Coronary artery (tissue), 2 donors: ENCODE measurements at places on chromosomes 5 and 9.
A peak's percentile ranks its signal among the peaks of the same experiment; 100 is the strongest.

DNA sequence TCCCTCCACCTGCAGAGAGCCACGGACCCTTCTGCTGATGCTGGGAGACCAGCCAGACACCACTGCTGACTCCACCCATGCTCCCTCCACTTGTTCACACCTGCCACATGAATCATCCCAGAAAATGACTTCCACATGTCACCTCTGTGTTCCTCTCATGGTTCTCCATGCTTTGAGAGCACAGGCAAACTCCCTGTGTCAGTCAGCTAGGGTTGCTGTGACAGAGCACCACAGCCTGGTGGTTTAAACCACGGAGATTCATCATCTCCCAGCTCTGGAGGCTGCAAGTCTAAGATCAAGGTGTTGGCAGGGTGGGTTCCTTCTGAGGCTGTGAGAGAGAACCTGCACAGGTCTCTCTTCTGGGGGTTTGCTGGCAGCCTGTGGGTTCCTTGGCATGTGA is 381.4 kb downstream of the GADD45G start:
- DNase-seq: no peak

GRCh38 chr9:120524863-120525262 is 55.1 kb downstream of the CDK5RAP2 start:
- DNase-seq: no peak

- no peak for DNase-seq
Observed at GRCh38 chr9:92718086-92719001, 46.3 kb downstream of the BICD2 start.

- DNase-seq: no peak
Observed at GRCh38 chr9:108077556-108077955, 588.0 kb upstream of the KLF4 start.

- peak; percentile 76 for DNase-seq
Observed at GRCh38 chr5:179731791-179732411, 721 bp upstream of the MAML1 start.

GRCh38 chr9:70672161-70672649 is 257.7 kb upstream of the KLF9 start:
- DNase-seq: no peak

GRCh38 chr5:82046276-82046647 is 74.4 kb downstream of the ATG10 start:
- no peak for DNase-seq

DNA sequence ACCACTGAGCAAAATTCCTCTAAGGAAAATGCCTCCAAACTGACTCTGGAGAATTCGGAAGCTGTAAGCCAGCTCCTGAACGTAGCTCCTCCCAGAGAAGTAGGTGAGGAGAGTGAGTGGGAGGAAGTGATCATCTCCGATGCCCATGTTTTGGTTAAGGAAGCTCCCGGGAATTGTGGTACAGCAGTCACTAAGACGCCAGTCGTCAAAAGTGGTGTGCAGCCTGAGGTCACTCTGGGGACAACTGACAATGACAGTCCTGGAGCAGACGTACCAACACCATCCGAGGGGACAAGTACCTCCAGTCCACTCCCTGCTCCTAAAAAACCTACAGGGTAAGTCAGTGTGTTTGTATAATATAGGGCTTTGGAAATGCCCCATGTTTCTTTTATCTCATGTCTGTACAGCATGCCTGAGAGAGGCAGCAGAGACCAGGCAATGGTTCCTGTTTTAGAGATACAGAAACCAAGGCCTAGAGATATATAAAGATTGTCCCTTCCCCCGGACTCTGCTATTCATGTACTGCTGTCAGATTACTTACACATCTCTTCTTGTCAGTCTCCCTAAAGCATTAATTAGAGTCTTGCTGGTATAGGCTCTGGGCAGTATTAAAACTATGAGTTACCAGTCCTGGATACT is 23.9 kb downstream of the HMGXB3 start:
- DNase-seq: no peak

DNA sequence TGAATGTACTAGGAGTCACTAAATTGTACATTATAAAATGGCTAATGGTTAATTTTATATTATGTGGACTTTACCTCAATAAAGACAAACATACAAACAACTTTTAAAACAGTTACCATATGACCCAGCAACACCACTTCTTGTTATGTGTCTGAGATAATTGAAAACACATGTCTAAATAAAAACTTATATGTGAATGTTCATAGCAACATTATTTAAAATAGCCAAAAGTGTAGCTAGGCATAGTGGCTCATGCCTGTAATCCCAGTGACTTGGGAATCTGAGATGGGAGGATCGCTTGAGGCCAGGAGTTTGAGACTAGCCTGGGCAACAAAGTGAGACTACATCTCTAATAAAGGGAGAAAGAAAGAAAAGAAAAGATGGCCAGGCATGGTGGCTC is 22.9 kb downstream of the SLC35A4 start:
- DNase-seq: no peak

DNA sequence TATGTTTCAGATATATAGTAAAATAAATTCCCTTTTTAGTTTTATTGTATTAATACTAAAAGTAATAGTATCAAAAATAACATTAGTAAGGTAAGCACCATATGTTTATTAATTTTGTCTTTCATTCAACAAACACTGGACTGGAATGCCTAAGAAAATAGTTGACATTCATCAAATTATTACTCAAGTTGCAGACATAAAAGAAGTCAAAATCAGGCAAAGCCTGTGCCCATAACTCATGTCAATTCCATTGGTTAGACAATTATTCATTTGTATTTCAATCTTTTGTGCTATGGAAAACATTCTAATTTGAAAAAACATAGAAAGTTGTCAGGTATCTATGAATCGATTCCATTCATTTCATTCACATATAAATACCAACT is 158.9 kb downstream of the CEMIP2 start:
- no peak for DNase-seq

GRCh38 chr5:127938746-127939145 is 144.8 kb upstream of the SLC12A2 start:
- DNase-seq: no peak

DNA sequence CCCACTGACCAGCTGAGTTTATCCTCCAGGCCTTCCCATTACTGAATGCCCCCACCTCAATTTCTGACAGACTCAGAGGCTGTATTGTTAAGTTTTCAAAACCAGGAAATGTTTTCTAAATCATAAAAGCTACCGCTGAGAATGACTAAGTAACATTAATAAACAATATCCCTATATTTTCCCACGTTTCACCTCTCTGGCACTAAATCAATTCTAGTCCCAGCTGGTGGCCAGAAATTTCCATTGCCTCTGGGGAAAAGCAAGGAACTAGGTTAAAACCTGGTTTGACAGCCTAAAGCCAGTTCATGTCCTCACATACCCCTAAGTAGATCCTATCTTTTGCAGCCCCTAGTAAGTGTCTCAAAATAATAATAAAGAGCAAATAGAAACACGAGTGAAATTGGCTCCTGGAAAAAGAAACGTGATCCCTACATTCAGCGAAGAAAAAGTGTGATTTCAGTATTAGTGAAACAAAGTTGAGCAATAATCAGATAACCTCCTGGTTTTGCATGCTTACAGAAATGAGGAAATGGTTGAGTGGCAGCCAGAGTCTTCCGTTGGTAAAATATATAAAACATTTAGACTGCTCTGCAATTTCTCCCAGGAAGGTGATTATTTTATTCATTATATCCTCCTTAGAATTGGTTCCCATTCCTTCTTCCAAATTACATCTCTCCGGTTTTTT is 110.9 kb downstream of the ESM1 start:
- DNase-seq: no peak

- no peak for DNase-seq
Observed at GRCh38 chr9:99012957-99013512, 69.3 kb downstream of the COL15A1 start.

DNA sequence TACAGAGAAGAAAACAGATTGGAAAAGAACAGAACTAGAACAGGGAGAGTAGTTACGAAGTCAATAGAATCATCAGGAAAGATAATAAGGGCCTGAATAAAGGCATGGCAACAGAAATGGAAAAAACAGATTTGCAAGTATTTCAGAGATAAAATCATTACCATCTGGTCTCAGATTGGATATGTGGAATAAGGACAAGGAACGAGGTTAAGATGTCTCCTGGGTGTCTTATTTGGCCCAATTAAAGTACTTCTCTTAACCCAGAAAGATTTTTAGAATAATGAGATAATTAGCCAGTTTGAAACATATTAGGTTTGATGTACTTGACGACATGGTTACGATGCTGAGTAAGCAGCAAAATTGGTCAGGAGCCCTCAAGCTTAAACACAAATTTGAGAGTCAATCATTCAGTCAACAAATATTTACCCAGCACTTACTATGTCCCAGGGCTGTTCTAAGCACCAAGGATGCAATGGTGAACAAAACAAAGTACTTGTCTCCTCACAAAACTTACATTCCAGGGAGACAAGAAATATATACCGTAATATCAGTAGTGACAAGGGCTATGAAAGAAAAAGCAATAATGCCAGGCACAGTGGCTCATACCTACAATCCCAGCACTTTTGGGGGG is 18.3 kb downstream of the RICTOR start:
- DNase-seq: no peak

GRCh38 chr5:160262151-160263074 is 33.1 kb downstream of the FABP6 start:
- no peak for DNase-seq

- no peak for DNase-seq
Observed at GRCh38 chr5:44884036-44884435, 75.3 kb downstream of the MRPS30 start.

GRCh38 chr9:111456529-111456928 is 27.7 kb downstream of the ECPAS start:
- no peak for DNase-seq

GRCh38 chr5:149863176-149863575 is 81.4 kb downstream of the PDE6A start:
- no peak for DNase-seq

GRCh38 chr5:138083702-138084101 is at the start of gene WNT8A:
TSS of gene WNT8A (plus strand) at chr5:138084033. CDS start at chr5:138084128, 95 bp downstream.
- DNase-seq: no peak

DNA sequence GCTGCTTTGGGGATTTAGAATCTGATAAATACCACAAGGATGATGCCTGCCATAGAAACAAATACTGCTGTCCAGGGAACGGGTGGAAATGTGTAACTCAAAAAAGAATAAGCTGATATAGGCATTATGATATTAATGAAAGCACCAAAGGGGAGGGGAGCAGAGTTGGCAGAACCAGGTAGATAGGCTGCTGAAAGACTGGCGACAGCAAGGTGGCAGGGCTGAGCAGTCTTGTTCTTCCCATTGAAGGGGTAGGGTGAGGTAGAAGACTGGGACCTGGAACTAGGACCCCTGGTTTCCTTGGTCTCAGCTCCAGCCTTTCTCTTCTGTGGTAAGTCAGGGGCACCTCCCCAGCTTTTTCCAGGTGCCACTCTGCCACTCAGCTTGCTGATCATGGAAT is 31.4 kb upstream of the TMOD1 start:
- no peak for DNase-seq

GRCh38 chr5:138527170-138527569 is 15.9 kb downstream of the ETF1 start:
- no peak for DNase-seq

- no peak for DNase-seq
Observed at GRCh38 chr9:126499005-126499910, 114.5 kb upstream of the LMX1B start.

DNA sequence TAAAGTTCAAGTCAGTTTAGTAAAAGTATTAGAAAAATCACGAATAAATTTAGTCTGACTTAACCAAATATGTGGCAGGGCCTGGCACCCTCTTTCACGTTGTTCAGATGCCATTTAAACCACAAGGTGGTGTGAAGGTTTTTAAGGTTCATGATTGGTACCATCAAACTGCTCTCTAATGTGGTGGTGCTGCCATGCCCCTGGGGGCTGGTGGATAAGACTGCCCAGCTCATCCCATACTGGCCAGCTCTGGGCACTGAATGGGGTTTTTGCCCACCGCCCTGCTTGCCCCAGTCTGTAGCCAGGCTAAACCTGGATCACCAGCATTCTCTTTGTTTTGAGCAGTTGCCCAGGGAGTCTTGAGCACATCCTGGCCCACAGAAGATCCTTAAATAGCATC is 159.3 kb downstream of the GABBR2 start:
- DNase-seq: no peak

DNA sequence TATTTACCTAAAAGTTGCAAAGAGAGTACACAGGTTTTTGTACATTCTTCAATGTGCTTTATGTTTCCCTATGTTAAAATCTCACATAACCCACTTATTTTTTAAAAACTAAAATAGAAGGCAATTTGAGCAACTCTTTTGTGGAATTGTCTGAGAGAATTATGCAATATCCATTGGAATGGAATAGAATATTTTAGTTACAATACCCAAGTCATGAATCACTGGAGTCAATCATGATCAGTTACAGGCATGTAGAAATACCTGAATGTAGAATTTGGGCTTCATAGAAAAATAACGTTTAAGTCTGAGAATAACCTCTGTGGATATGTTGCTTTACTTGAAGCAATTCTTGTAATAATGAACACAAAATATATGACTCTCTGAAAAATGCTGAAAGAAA is 143.3 kb downstream of the FGF10 start:
- DNase-seq: no peak

- no peak for DNase-seq
Observed at GRCh38 chr9:1869843-1870242, 145.3 kb upstream of the SMARCA2 start.

DNA sequence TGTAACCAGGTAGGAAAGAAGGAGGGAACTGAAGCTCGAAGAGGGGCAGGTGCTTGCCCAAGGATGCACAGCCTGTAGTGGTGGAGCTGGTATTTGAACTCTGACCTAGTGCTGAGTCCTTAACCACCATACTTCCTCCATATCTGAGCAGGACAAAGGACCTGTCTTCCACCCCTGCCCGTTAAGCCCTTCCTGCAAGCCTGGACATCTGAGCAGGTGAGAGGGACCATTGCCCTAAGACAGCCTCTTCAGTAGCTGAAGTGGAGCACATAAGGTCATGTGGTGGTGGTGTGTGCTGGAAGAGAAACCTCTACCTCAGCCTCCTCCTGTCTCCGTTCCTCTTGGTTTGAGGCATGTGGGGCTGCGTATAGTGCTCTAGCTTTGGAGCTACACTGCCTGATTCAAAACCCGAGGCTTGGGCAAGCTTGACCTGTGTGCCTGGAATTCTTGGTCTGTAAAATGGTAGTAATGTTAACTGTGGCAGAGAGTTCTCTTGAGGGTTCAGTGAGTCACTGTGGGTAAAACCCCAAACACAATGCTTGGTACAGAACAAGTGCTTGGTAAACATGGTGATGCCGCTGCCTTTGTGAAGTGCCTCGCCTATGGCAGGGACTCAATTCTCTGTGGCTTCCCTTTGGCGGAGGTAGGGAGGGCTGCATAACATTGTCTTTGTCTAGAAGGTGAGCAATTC is 7.4 kb downstream of the GALNT10 start:
- no peak for DNase-seq
